Stimulated activated CD8-positive, alpha-beta memory T cell treated with anti-CD3 and anti-CD28 coated beads, Interleukin-7, amount 100 ng/mL, for 48 hours (primary cell): ENCODE measurements at places on chromosomes 3 and 15.

DNA sequence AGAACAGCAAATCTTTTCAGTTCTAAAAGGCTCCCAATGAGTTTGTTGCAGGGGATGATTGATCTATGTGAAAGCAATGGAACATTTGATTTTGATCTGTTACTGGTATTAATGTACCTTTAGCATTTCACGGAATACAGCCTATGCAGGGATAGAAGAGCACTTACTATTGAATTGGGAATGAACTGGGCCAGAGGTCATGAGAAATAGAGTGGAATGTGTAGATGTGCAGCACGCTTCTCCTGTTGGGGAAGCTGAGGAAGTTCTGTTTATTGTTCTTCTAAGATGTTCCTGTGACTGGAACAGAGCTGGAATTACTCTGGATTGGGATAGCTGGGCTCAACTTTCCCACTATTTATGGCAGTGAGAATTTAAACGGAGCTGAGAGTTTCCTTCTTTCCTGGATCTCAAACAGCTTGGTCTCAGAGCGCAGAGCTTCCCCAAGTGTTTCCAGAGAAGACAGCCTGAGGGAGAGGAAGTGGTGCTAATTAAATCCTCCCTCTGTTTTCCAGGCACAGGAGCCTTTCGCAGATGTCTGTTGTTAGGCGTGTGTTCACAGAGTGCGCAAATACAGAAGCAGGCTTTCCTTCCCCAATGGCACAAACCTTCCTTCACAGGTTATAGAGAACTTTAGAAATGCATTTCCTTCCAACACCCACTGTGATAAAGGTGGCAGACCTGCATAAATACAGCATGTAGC, 32.5 kb downstream of the TPRG1 start:
- DNase-seq: no peak

DNA sequence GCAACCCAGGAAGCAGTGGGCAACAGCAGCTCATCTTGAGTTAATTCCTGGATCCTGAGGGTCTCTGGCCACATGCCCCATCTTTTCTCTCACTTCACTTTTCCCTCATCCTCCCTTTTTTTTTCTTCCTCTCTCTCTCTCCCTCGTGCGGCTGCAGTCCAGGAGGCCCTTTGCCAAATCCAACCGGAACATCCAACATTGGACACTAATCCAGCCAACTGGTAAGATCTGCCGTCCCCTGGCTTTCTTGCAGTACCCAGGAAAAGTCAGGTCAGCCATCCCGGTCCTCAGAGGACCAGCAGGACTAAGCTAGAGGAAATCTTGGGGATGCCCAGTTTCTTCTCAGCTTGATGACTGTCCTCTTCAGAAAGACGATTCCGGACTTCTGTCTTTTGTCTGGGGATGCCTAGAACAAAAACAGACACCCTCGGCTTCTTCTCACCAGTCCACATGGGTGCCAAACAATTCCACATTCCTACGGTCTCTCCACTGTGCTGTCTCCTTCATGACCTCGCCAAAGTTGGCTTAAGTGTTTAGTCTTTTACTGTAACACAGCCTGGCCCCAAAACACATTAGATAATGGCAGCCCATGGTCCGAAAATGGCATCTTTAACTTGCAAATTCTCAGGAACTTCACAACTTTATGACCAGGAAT, 115.6 kb downstream of the GSK3B start:
- DNase-seq: no peak

DNA sequence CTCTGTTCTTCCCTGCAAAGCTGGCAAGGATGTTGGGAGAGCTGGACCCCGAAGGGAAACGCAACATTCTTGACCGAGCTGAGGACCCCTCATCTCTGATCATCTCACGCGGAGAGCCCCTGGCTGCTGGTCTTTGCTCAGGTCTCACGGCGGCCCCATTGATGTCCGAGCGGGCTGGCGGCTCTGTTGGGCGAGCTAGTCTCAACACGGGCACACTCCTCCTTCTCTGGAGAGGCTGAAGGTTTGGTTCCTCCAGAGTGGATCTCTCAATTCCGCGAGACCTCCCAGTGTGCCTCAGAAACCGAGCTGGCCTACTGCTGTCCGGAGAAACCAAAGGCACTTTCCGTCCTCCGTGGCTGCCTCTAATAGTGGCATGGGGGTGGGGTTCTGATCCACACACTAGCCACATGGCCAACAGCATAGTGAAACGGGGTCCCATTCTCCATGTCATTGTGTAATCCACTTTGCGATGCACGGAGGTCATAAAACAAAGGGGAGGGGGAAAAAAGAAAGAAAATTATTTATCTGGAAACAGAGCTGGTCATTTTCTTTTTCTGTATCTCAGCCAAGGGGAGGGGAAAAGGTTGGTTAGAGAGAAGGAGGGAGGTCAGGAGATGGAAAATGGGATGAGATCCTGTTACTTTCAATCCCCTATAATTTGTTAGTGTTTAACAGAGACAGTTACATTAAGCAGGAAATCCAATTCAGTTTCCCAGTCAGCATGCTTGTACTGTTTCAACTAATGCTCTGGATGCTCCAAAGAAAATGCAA, 1.3 kb downstream of the CCDC80 start:
- DNase-seq: no peak

DNA sequence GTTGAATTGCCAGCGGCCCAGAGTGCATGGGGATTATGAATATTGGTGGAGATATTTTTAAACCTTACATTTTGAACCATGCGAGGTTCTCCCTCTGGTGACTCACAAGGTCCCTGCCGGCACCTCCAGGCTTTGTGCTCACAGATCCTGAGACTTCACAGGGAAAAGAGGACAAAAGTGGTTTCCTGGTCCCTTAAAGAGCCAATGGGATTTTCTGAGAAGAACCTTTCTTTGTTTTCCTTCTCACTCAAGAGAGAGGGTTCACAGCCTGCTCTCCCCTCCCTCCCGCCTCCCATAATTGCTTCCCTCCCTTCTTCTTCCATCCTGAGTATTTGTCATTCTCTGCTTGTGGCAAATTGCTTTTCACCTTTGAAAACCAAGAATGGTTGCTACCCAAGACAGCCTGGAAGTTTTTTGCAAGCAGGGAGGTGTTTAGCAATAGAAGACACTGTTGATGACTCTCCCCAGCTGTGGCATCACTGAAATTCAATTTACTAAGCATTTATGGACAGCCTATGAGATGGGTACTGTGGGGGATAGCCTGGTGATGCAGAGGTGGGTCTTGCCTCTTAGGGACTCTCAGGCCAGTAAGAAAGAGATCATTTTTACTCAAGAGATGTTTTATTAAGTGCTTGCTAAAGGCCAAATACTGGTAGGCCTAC, 76.6 kb downstream of the CPN2 start:
- no peak for DNase-seq

DNA sequence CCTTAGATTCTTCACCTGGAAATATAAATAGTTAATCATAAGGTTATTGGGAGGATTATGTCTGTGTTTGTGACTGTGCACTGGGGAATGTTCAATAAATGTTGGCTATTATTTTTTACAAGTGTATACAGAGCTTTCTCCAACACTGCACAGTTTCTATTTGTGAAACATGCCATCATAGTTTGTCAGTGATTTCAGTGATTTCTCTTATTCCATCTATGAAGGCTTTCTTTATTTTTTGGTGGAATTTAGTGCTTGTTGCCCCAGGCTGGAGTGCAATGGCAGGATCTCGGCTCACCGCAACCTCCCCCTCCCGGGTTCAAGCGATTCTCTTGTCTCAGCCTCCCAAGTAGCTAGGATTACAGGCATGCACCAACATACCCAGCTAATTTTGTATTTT, 545.0 kb upstream of the GRM7 start:
- no peak for DNase-seq

- no peak for DNase-seq
These were observed 150.7 kb downstream of the FNDC3B start for GRCh38 chr3:172189987-172190603.

- no peak for DNase-seq
These were observed 24.4 kb upstream of the TMC3 start for GRCh38 chr15:81398456-81398855.

DNA sequence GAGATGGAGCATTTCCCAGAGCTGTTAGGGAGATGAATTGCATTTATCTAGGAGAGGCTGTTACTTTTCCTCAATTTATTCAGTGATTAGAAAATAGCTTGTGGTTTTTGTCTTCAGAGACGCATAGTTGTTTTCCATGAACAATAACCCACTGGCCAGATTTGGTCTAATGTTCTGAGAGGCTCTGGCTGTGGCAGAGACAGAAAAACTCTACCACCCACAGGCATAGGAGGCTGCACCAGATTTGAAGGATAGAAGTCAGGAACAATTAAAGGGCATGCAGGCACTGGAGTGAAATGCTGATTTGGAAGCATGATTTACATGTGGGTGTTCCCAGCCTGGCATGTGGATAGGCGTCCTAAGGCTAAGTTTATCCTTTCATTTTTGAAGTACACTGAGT, 143.5 kb downstream of the NFKBIZ start:
- no peak for DNase-seq

- DNase-seq: no peak
These were observed 136.0 kb upstream of the PTPRG start for GRCh38 chr3:61425356-61425755.

GRCh38 chr3:149247008-149247710, 25.5 kb upstream of the CP start:
- no peak for DNase-seq

DNA sequence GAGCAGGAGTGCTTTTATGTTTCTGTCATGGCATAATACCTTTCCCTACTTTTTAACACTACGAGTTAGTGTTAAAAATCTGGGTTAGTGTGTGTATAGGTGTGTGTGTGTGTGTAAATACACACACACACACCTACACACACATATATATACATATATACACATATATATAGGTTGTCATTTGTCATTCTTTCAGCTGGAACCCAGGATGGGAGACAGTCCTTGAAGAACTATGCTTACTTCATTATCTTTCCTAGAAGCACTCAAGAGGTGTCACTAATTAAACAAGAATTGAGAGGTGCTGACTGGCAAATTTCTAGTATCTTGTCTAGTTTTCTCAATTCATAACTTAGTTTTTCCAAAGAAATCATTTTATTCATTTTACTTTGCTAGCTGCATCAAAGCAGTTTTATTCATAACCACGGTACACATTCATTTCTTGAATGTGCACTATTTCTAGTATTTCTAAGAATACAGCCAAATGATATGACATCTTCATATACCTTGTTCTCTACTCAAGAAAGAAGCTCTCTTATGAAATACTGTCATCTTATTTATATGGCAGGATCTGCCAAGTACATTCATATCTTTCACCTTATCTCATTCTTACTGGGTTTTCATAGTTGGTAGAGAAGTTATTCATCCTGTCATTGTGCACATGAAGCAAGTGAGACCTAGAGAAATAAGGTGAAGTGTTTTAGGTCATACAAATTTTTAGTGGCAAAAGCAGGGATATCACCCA, 46.6 kb downstream of the ISL2 start:
- DNase-seq: no peak

DNA sequence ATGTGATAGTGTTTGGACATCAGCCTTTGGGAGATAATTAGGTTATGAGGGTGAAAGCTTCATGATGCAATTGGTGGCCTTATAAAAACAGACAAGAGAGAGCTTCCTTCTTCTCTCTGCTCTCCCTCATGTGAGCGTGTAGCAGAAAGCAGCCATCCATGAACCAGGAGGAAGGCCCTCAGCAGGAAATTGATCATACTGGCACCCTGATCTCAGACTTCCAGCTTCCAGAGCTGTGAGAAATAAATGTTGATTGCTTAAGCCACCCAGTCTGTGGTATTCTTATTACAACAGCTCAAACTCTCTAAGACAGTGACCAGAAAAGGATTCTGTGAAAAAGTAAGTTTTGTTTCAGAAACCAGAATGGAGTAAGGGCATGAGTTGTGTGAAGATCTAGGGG, 13.3 kb downstream of the STAC start:
- no peak for DNase-seq

DNA sequence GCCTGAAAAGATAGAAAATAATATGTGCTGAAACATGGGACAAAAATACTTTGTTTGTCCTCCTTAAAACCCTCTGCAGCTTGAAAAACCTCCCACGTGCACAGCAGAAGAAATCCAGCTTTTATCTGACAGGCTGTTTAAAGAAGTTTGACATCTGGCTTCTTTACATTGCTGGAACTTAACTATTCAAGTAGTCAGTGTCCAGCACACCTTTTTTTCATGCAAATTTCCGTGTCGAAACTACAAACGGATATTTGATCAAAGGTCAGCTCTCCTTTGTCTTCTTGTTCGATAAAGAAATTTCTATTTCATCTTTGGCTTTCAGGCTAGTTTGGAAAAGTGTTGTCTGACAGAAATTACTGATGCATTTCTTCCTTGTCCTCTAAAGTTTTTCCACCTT, 66.8 kb upstream of the KBTBD8 start:
- DNase-seq: no peak

GRCh38 chr3:156093964-156094363, 26.4 kb upstream of the KCNAB1 start:
- no peak for DNase-seq

DNA sequence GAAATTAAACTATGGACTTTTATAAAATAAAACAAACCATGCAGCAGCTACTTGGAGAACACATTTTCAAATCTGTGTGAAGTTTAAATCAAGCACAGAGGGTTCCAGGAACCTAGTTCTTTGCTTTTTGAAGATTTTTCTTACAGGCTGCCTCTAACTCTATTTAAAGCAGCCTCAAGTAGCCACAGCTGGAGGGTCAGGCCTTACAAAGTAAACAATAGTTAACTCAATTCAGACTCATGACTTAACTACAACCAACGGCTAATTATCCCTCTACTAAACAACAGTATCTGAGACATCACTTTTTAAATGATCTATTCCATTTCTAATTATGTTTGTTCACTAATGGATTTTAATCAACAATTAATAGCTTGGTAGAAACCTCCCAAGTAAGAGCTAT, 9.8 kb downstream of the LRIG1 start:
- no peak for DNase-seq

DNA sequence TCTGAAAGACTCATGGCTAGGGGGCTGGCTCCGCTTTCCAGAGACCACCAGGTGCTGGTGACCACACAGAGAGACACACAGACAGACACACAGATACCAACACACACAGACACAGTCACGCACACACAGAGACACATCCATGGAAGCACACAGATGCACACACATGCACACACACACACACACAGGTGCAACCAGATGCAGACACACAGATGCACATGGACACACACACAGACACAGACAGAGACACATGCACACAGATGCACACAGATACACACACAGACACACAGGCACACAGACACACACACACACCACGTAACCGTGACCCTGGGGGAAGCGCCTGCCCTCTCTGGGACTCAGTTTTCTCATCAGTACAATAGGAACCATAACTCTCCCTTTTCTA, 132.2 kb downstream of the WNT7A start:
- DNase-seq: no peak

- DNase-seq: no peak
These were observed 39.2 kb downstream of the CCK start for GRCh38 chr3:42226470-42227425.

DNA sequence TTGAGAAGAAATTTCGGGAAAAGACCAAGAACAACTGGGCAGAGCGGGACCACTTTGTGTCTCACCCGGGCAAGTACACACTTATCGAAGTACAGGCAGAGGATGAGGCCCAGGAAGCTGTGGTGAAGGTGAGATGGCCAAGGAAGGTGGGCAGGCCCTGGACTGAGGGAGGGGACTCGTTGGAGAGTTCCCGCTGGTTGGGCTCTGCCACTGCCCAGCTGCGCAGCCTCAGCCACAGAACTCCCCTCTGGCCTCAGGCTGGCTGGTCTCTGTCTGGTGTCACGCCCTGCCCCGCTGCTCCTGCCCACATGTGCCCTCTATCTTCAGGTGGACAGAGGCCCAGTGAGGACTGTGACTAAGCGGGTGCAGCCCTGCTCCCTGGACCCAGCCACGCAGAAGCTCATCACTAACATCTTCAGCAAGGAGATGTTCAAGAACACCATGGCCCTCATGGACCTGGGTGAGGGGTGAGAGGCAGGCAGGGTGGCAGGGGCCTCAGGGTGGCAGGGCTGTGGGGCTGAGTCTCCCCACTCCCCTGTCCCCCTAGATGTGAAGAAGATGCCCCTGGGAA, 2.4 kb downstream of the PARP3 start:
- DNase-seq: no peak
